ENCODE measurements at places on chromosomes 12 and 14.
A peak's percentile ranks its signal among the peaks of the same experiment; 100 is the strongest.

DNA sequence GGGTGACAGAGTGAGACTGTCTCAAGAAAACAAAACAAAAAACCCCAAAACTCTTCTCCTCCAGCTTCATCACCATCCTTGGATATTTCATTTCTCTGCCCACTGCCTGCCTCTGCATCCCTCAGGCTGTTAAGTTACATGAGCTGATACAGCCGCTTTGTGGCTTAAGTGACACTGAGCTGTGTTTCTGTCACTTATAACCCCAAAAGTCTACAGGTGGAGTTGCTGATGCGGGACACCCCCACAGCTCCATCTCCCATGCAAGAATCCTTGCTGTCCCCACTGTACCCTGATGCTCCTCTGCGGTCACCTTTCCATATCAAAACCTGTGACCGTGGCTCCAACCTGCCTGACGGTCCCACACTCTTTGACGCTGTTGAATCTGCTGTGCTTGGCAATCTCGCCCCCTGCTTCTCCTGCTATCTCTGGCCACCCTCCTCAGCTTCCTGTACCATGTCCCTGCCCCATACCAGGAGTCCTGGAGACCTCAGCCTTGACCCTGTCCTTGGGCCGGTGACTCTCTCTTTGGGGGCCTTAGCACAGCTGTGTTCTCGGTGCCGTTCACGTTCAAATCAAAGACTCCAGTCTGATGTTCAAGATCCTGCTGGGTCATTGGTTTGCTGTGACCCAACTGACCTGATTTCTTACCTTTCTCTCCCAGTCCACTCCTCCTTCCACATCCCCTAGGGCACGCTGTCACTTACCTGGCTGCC, 20.3 kb downstream of the HVCN1 start:
- DNase-seq = no peak

DNA sequence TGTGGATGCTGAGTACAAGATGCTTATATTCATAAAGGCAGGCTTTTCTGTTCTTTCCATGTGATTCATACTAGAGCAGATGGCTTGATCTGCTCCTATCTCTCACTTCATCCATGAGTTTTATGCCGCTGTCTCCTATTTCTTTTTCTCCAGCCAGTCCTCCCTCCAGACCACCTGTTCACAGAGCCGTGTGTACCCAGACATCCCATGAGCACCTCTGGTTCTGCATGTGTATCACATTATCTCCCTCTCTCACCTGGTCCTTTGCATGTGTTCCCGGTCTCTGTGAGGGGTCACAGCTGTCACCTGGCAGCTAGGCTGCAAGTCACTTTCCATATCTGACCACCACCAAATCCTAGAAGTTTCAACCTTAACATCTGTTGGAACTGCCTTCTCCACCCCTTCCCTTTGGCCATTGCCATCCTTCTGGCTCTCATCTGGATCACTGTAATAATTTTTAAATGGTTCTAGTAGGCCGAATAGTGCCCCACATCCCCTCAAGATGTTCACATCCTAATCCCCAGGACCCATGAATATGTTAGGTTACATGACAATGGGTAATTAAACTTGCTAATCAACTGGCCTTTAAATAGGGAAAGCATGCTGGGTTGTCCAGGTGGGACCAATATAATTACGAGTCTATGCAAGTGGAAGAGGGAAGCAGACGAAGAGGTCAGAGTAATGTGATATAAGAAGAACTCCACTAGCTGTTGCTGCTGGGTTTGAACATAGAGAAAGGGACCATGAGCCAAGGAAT, 168.1 kb downstream of the SNAPC1 start:
- DNase-seq = no peak

DNA sequence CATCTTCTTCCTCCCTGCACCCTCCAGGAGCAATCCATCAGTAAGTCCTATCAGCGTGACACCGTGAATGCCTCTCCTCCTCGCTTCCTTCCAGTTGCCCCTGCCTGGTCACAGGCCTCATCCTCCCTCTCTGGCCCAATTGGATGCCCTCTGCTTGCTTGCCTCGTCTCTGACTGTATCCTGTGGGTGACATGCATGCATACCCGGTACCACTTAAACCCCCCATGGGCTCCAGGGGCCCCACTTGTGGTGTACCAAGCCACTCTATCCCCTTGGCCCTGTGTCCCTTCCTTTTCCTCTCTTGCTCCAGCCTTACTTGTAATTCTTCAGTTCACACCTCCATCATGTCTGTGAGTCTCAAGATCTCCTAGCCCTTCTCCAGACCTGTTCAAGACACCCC, 106.0 kb upstream of the RTL1 start:
- DNase-seq = peak; percentile 21

DNA sequence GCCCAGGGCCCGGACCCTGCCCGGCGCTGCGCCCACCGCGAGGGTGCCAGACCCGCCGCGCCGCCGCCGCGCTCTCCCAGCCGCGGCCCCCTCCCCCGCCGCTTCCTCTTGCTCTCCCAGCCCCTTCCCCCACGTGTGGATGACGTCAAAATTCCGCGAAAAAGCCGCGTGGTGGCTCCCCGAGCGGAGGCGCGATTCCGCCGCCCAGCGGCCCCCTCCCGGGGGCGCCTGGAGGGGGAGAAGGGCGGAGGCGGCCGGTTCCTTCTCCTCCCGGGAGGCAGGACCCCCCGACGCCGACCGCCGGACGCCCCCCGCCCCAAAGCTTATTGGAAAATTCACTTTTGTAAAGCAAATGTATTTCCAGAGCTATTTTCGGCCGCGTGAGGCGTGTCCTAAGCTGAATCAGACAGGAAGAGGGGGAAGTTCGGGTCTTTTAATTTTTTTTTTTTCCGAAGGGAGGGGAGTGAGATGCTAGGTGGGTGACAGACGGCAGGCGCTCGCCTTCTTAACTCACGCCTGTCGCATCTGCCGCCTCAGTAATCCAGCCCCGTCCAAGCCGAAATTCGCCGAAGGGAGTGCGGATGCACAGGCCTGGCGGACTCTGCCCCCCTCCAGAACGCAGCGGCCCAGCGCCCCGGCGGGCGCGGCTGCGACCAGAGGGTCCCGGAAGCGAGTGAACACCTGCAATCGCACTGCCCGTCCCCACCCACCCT, 4.1 kb upstream of the CCND2 start:
- DNase-seq = peak; percentile 88

DNA sequence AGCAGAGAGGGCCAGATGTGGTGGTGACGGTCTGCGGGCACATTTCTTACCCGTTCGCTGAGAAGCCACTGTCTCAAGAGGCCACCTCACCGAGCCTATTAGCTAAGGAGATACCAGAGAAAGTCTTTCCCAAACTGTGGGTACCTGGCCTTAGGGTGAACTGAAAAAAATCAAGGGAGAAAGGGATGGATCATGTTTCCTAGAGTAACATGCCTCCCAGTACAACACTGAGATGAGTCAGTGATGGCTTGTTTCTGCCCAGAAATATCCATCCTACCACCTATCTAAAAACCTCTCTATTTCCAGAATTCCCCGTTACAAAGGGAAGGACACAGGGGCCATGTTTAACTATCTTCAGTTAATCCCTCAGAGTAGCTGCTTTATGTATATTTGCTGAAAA, 83.7 kb downstream of the LMNTD1 start:
- DNase-seq = no peak

GRCh38 chr14:95039993-95040348, 117.4 kb downstream of the DICER1 start:
- DNase-seq = peak; percentile 20

GRCh38 chr14:21997300-21997699, 323.7 kb upstream of the OR4E1 start:
- no peak for DNase-seq

DNA sequence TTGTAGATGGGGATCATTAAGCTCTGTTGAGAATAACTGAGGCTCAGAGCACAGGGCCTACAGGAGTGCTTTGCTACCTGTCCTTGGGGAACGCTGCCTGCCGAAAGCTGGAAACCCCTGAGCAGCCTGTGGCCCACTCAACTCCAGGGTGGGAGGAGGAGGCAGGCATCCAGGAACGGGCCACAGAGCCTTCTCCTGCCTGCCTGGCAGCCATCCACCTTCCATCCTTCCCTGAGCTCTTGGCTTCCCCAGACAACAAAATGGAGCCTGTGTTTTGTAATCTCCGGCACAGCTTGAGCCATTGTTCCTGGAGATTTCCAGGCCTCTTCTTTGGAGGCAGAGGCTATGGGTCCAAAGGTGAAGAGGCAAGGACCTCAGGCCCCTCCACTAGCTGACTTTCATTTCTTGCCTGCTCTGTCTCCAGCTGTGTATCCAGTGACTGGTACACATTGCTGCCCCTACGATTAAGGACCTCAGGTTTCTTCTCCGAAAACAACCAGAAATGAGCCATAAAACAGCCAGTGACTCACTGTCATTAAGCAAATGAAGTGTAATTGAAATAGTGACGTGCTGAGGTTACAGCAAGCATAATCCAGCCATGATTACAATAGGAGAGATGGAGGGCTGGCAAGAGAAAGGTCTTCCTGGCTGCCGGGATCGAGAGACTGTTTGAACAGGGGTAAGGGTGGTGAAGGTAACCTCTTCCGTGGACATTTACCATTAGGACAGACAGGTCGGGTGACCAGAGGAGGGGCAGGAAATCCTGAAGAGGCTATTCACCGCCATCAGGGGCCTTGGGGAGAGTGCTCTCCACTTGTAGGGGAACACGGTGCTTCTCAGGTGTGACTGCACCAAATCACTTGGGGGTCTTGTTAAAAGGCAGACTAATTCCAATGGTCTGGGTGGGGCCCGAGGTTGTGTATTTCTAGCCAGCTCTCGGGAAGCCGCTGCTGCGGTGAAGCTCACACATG, 56.3 kb upstream of the KCNA5 start:
- DNase-seq = no peak

- no peak for DNase-seq
Observed at GRCh38 chr14:76268047-76268431, 107.9 kb upstream of the ESRRB start.

DNA sequence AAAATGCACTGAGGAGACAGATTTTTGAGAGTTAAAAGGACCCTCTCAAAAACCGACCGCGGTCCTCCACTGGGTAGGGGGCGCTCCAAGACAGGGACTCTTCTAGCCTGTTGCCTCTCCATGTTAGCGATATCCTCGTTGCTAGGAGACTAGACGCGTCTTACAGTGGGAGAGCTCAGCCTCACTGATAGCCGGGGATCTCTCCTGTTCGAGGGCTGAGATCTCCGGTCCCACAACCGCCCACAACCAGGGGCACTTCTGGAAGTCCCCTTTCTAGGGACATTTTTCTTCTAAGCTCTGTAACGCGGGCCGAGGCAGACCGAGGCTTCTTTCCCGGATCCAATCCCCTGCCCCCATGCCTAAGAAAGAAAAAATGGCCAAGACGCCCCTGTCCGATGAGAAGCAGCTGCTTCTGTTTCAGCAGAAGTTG, 21.3 kb downstream of the FKBP11 start:
- DNase-seq = peak; percentile 92

All from ecto neural progenitor cell (in vitro differentiated cells).